ENCODE measurements at places on chromosomes 3 and 15.

DNA sequence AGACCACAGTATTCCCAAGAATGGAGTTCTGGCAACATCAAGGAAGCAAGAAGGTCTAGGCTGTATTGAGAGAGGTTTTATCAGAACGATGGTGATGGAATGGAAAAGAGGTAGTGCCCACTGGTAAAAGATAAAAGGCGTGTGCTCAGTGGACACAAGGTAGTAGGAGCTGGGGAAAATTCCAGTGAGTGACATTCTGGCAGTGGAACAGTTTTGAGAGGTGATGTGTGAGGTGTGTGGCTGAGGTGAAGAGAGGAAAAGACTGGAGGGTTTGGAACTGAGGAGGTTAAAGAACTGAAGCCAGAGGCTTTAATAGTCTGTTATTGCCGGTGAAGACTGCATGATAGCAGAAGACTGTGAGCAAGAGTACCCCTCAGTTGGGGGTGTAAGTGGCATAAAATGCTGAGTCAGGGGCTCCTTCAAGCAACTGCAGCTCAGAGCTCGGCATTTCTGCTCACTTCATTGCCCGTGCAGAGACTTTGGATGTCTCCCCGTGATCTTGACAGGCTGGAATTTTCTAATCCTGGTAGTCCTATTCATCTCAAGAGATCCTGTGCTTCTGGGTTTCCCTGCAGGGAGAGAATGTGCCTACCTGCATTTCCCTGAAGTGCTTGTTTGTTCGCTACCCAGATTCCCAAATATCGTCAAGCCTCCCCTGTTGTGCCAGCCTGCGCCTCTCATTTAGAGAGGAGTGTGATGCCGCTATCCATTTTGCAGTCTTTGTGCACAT is 191.0 kb downstream of the SATB1 start:
- no peak for DNase-seq

DNA sequence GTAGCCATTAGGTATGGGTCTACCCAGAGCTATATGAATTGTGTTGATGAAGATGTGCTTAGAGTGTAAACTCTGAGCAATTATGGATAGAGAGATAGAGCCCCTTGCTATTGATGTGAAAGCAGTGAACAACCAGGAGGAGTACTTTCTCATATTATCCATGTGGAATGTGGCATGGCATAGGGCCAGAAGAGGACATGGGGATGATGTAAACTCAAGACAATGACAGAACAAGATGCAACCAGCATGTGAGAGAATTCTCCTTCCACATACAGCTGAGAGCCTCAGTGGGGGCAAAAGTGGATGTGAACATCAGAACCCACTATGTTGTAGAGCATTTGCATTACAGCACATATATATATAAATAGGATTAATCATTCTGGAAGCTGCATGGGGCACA is 36.4 kb upstream of the BNC1 start:
- DNase-seq = no peak

DNA sequence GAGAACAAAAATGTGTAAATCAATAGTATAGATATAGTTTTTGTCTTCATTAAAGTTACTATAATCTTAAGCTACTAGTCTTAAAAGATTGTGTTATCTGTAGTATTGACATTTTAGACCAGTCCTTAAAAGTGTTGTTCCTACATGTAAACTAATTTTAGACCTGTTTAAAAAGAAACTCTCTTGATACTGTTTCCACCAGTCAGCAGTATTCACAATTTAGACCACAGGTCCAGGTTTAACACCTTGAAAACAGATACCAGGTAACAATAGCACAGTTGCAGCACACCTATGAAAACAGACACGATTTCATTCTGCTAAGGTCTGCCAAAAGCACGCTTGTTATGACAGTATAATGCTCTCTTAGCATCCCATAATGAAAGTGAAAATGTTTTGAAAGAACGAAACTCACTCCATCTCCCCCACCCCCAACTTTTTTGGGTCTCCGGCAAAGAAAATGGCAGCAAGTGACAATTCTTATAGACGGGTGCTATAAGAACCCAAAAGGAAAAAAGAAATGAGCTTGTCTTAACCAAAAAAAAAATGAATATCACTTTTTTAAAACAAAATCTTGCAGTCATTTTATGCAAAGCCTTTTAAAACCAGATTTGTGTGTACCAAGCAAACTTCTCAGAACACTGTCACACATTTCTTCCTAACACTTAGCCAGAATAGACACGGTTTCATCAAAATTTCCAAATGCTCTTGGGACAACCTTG is 1.6 kb downstream of the EIF4E3 start:
- DNase-seq = no peak

DNA sequence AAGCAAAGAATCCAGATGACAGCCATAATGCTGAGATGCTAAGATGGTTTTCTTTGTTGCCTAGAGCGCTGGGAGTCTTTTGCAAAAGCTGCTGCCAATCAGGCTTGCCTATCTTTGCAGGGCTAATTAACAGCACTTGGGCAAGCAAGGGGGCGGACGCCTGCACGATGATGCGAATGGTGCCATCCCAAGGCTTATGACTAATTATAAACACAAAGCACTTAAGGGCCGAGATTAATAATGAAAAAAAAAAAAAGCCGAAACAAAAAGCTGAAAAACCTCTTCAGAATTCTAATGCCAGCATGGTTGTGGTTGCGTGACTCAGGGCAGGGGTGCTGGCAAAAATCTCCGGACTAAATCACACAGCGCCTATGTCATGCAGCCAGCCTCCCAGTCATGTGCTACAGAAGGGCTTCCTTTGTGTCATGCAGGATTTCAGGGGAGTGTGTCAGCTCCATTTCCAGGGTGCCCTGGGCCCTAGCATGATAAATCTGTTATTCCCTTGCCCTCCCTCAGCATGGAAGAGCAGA is 185.0 kb upstream of the ANKRD28 start:
- no peak for DNase-seq

GRCh38 chr3:151387432-151387831 is 2.9 kb upstream of the P2RY12 start:
- no peak for DNase-seq

DNA sequence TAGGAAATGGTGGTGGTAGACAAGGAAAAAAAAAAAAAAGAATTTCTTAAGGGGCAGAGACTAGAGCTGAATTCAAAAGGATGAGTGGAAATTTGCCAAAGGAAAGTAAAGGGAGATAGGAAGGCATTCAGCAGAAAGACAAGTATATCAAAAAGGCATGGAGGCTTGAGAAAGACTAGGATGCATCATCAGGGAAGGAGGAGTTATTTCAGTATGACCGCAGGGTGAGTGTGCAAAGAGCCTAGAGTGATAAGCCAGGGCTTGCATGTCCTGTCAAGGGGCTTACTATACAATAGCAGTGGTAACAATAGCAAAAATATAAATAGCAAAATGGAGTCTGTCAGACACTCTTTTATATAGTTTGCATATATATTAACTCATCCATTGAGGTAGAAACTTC is 112.0 kb downstream of the FRMD4B start:
- DNase-seq = no peak

DNA sequence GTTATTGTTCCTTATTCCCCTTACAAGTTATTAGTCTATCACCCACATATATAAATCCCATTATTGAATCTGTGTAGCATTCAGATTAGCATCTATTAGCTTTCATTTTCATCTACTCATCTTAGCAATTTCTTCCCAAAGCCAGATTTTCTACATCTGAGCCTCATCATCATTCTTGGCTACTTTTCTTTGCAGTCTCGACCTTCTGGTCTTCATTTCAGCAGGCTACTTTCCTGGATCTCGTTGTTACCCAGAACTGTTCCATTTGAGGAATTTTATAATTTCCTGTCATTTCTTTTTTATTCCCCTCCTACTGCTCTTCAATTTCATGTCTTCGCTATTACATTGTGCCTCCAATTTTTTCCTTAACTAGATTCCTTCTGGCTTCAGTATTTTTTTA is 51.8 kb downstream of the SPRED1 start:
- no peak for DNase-seq

- no peak for DNase-seq
Measured at GRCh38 chr15:57541271-57541670, 50.4 kb upstream of the MYZAP start.

- DNase-seq = no peak
Measured at GRCh38 chr3:7813365-7813764, 688.3 kb upstream of the LMCD1 start.

DNA sequence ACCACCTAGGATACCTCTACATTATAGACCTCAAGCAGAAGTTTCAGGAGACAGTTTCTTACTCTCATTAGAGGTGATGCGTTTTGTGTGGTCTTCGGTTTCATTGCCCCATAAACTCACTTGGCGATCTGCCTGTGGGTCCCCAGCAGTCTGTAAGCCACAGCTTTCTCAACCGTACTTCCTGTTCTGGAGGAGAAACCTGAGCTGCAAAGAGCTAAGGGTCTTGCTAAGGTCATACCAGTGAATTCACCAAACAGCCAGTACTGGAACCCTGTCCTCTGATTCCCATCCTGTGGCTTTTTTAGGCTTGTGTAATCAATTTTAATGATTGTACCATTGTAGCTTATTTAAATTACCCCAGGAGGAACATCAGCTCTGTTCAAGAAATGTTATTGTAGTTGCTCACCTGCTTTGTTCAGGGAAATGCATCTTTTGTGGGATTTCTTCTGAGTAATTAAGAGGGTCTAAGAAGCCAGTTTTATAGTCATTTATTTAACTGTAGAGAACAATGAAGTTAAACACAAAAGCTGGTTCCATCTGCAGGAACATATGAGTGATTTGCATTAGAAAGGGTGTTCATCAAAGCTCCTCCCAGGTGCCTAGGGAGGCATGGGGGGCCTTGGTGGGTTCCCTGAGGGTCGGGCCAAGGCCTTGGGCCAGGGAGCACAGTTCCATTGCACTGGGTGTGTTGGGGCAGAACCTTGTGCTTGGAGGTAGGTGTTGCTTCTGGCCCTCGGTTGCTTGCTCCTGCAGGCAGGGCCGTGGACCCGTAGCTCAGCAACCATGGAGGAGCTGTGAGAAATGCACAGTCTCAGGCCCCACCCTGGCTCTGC is 69.6 kb downstream of the APBA2 start:
- DNase-seq = no peak

DNA sequence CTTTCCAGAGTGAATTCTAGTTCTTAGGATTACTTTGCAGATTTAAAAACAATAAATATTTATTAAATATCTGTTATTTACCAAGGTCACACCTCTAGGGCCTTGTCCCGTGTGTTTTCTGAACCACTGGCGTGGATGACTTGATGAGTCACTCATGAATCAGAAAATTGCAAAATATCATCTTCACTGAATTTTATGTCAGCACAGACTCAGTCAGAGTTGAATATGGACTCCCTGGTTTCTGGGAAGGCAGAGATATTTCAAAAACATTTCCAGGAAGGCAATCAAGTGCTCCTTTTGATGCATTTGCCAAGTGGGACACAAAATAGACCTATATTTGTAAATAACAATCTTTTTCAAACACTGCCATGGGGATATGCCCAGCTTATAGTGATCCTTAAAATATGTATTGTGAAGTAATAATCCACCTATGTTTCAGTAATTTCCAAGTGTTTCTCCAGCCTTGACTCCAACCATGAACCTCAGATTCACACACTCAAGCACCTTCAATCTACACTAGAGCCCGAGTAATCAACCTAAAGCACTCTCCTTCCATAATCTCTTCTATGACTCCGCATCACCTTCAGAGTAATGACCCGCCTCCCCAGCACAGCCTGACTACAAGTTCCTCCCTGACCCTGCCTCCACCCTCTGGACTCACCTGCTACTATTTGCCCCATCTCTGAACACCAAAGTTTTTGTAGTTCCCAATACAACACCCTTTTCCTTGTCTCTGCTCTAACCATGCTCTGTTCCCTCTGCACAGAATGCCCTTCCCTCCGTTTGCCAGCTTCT is 24.3 kb downstream of the DPH3 start:
- no peak for DNase-seq

DNA sequence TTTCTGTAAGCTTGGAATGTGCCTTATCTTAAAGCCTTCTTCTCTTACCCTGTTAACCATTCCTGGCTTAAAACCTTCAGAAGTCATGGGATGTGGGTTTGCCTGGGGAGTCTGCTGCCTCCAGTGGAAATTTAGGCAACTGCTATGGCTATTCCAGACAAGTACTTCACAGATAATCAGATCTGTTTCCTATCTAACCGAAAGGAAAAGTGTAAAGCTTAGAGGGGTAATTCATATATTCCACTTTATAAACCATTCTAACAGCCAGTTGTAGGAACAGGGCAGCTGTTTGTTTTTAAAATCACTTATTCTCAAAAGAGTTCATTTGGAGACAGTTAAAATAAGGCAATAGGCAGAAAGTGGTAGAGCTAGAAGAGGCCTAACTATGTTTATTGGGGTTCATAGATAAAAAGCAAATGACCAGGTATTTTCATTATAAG is 219.9 kb downstream of the TCF12 start:
- no peak for DNase-seq

Measured in NCI-H1417 treated with DMSO at 0.1 percent for 48 hours (cell line).